ENCODE measurements at places on chromosomes 1 and 21. TPM values are rescaled to one million over a fixed set of nuclear protein-coding genes. Genes with fewer than 3 reads are reported as not detected.

BSND gene
- total RNA-seq: not detected

VAV3 gene
- total RNA-seq: 0.06 TPM

CFAP141 gene
- total RNA-seq: not detected

GUCA2B gene
- not detected for total RNA-seq

OPTC gene
- total RNA-seq: not detected

PRKACB gene
- total RNA-seq: 39.7 TPM

ZDHHC18 gene
- total RNA-seq: 31.6 TPM

ADAMTS5 gene
- 12.1 TPM for total RNA-seq

TBX15 gene
- total RNA-seq: 4.7 TPM

APOBEC4 gene
- not detected for total RNA-seq

LRRC8C gene
- 4.8 TPM for total RNA-seq

EIF3I gene
- 279 TPM for total RNA-seq

LCK gene
- total RNA-seq: not detected

TOR3A gene
- total RNA-seq: 26.0 TPM

SLC45A1 gene
- total RNA-seq: 1.8 TPM

C8A gene
- not detected for total RNA-seq

DPH2 gene
- 19.7 TPM for total RNA-seq

MFN2 gene
- total RNA-seq: 90.0 TPM

TDRD5 gene
- not detected for total RNA-seq

- DNase-seq: no peak
These were observed 92.4 kb downstream of the RUNX1 start for GRCh38 chr21:34956416-34957316.

GRCh38 chr1:91697416-91697815 lies 188.5 kb downstream of the TGFBR3 start:
- no peak for DNase-seq

- DNase-seq: no peak
These were observed 98.3 kb upstream of the RUNX1 start for GRCh38 chr21:35147439-35147838.

GRCh38 chr1:203322500-203323179 lies 17.3 kb downstream of the BTG2 start:
- DNase-seq: no peak

DNA sequence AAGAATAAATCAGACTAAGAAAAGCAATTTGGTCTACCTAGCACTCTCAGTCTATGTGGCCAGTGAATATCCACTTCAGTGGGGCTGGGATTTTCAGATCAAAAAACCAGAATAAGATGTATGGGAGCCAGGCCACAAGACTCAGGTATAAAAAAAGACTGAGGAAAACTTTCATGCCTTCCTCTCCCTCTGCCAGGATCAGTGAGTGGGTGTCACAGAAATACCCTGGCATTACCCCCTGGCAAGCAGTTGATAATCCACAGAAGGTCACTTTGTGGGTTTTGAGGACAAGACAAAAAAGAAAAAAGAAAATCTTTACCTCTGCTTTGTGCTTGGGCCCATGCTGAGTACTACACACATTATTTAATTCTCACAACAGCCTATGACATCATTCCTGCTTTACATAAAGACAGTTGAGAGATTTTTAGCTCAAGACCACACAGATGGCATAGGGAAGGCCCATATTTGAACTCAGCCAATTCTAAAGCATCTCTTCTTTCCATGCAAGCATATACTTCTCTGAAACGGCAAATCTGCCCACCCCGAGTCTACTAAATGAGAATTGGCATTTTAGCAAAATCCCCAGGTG lies 57.6 kb downstream of the DESI2 start:
- DNase-seq: no peak

GRCh38 chr1:239367196-239367810 lies 19.1 kb upstream of the CHRM3 start:
- no peak for DNase-seq

GRCh38 chr1:46489169-46489637 lies 433 bp upstream of the DMBX1 start:
- DNase-seq: no peak

DNA sequence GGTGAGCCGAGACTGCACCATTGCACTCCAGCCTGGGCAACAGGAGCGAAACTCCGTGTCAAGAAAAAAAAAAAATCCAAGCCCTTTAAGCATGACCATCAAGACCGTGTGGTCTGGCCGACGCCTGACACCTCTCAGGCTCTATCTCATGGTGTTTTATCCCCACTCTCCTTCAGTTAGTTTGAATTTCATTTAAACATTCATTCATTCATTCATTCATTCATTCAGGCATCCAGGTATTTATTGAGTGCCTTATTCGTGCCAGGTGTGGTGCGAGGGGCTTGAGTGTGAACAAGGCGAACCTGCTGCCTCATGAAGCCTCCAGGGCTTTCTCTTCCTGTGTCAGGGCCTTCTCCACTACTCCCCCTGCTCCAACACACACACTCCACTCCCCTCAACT lies 22.6 kb upstream of the OPRD1 start:
- DNase-seq: no peak

DNA sequence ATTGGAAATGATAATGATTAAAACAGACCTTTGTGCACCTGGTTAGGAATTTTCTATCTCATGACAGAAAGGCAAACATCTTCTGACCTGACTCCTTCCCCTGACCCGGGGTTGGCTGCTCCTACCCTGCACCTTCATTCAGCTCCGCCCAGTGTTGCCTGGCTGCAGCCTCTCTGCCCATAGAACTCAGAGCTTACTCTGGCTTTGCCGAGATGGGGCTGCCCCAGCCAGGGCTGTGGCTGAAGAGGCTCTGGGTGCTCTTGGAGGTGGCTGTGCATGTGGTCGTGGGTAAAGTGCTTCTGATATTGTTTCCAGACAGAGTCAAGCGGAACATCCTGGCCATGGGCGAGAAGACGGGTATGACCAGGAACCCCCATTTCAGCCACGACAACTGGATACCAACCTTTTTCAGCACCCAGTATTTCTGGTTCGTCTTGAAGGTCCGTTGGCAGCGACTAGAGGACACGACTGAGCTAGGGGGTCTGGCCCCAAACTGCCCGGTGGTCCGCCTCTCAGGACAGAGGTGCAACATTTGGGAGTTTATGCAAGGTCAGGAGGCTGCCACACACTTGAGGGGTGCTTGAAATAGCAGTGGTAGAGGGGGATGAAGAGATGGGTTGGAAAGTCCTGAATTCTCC lies at the start of gene DIO1:
Gene DIO1 (plus strand): TSS at position 189 of the 638 bp plus-strand sequence. CDS start 24 bp downstream, at position 213.
- no peak for DNase-seq

DNA sequence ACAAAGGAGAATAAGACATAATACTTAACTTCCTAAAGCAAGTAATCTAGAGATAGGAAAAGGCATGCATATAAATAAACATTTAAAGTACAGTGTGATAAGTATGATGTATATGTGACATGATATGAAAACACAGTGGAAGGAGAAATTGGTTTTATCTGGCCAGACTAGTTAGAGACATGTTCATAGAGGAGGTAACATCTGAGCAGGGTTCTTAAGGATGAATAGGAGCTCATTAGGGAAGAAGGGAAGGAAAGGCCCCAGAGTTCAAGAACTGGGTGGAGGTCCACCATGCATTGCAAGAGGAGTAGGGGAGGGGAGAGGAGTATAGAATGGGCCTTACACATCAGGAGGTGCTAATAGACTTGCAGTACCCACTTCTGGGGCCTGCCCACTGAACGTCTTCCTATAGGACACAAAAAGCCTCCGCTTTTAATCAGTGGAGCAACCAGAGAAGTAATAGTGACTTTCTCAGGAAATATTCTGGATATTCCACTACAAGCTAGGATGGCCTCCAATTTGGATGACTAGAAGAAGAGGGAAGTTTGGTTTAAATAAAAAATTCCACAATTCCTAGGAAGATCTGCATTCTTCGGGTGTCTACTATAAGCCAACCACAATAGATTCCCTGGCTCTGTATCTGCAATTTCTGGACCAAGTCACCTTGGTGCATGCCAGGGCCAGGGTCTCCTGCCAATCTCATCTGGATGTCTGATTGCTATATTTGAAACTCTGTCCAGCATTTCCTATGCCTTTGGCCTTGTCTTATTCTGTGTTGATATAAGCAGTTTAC lies 41.9 kb downstream of the NGF start:
- DNase-seq: no peak

GRCh38 chr1:29125788-29126187 lies 2.1 kb upstream of the TMEM200B start:
- DNase-seq: no peak

GRCh38 chr1:193192586-193192985 lies 6.2 kb upstream of the B3GALT2 start:
- no peak for DNase-seq

DNA sequence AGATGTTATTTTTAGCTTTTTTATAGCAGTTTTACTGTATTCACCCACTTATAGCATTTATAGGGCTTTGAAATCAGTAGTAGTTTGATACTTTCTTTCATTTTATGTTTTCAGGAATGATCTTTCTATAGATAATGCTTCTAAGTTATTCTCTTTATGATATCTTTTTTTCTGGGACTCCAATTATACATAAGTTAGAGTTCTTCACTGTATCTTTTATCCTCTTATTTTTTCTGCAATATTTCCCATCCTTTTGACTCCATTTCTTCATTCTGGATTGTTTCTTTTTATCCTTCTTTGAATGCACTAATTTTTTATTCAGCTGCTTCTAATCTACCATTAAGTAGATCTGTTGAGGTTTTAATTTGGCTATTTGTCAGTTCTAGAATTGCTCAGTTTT lies 73.1 kb downstream of the FMN2 start:
- DNase-seq: no peak

GRCh38 chr1:203175237-203175826 lies at the start of gene MYBPH:
MYBPH (minus strand) TSS chr1:203175826; CDS start chr1:203175755, 71 bp downstream.
- no peak for DNase-seq

DNA sequence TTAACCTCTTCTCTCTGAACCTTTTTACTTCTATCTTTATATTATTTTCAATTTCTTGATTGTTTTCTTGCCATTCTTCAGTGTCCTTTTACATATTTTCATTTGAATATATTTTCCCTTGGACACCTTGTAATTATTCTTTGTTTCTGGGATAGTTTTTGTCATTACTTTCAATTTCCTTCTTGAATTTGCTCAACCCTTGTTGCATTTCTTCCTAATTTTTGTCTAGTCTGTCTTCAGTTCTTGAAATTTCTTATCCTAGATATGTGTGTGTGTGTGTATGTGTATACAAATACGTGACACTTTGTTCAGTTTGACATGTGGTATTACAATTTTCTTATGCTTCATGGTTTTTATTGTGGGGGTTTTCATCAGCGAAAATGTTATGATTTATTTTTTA lies 1.9 kb upstream of the GALNT2 start:
- no peak for DNase-seq

DNA sequence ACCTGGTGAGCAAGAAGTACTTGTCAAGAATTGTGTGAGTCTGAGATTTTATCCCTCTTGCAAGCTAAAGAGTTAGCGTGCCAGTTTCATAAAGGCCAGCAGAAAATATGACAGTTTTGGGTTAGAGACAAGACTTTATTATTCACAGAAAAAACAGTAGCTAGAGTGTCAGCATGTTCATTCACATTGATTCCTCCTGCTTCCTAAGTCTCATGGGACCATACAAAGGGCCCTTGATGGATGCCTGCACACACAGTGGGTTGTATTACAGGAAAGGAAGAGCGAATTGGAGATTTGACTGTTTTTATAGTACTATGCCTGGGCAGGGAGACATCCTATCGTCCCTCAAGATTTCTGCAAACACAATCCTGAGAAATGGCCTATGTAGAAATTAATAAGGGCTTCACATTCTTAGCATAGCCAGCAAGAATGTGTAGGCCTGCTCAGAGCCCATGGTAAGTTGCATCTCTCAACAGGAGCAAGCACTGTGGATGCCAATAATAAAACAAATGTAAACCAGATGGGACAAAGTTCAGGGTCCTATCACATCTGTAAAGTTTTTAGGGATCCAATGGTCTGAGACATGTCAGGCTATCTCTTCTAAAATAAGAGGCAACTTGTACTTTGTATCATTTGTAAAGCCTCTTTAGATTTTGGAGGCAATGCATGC lies 4.0 kb upstream of the ASPM start:
- DNase-seq: no peak

GRCh38 chr1:86972262-86972661 lies 57.8 kb downstream of the HS2ST1 start:
- DNase-seq: no peak

- DNase-seq: peak; percentile 90
These were observed 222.4 kb upstream of the B3GALT2 start for GRCh38 chr1:193408782-193409293.

GRCh38 chr1:13451399-13451965 lies 41.2 kb downstream of the PRAMEF20 start:
- DNase-seq: no peak

- DNase-seq: no peak
These were observed 38.5 kb upstream of the C1orf105 start for GRCh38 chr1:172381946-172382345.

GRCh38 chr21:44461464-44462001 lies 6.2 kb downstream of the LRRC3 start:
- no peak for DNase-seq

GRCh38 chr1:169387399-169387798 lies 19.4 kb downstream of the BLZF1 start:
- no peak for DNase-seq

DNA sequence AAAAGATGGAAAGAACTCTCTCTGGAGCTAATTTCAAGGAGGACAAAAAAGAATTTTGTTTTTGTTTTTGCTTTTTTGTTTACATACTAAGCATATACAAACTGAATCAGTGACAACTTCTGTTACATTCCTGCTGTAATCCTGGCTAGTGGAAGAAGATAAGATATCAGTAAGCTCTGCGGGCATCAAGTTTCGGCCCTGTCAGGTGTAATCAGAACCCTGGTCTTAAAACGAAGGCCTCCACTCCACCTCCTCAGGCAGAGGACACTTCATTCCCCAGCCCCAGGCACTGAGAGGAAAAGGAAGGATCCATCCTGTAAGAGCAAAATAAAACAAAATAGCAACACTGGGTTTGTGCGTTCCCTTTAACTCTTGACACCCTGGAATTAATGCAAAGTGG lies 88.9 kb upstream of the ARHGAP29 start:
- DNase-seq: no peak

DNA sequence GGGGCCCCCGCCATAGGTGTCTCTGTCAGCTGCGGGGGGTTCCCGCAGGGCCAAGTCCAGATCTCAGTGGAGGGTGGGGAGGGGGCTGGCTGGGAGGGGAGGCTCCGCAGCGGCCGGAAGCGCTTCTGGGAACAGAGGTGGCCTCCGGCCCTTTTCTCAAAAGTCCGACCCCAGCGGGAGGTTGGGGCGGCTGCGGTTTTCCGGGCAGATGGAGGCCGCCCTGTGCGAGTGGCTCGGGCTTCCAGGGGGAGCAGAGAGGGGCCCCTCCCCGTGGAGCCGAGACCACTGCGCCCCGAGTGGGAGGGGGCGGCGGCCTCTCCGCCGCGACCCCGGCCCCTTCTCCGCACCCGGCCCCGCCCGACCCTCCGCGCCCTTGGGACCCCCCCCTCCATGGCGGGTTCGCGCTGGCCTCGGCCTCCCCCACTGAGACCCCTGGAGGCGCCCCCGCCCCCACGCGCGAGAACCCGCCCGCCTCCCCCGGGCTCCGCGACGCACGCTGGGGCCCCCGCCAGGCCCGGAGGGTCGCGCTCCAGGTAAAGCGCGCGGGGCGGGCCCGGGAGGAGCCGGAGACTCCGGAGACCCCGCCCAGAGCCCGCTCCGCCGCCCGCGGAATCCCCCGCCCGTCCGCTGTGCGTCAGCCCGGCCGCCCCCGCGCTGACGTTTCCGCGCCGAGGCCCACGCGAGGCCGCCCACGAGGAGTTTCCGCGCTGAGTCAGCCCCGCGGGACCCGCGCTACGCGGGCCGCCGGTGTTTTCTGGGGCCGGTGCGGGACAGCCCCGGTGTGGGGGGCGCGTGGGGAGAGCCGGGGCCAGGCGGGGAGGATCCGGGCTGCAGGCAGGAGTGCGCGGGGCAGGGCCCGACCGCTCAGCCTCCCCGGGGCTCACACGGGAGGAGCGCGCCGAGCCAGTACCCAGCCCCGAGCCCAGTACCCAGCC lies 5.2 kb downstream of the TNFRSF18 start:
- no peak for DNase-seq
